T-cell (primary cell): ENCODE measurements at places on chromosomes 4 and X.
A peak's percentile ranks its signal among the peaks of the same experiment; 100 is the strongest.

DNA sequence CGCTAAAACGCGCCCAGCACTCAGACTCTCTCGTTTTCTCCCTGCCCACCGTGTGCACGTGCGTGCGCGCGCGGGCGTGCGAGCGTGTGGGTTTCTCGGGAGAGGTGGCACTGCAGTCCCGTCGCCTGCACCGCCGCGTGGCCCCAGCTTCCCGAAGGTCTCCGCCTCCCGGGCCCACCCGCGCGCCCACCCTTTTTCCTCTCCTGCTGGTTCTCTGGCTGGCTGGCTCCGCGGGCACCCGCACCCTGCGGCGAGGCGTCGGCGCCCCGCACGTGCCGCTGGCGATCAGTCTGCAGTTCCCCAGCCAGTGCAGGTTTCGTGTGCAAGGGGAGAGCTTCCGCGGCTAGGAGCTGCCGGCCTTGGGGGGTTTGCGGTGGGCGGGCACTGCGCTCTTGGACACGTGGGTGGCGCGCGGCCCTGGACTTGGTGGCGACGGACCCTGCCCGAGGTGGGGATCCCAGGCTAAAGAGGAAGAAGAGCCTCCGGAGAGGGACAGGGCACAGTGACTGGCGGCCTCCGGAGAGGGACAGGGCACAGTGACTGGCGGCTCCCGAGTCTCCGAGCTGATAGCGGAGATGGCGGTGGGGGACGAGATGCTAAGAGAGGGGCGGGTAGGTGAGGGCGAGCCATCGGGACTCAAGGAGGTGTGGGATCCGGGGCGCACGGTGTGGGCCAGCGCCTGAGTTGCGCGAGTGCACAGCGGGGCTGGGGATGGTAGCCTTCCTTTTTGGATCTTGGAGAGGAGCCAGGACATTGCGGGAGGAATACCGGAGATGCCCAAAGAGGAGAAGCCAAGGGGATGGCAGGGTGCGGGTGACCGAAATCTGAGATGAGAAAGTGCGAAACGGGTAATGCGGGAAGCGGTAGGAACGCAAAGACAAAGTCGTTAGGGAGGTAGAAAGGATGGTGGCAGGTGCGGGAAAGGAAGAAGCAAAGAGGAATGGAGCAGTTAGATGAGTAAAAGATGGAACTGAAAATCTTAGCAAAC, at the start of gene FAM184B:
Gene FAM184B (minus strand): TSS at position 322 of the 988 bp plus-strand sequence. CDS start 322 bp downstream, outside the sequence.
- no peak within 1 kb of the TSS for H3K27ac ChIP-seq
- DNase-seq: no peak
- peak within 1 kb of the TSS; percentile 54 for H3K4me3 ChIP-seq
- H3K36me3 ChIP-seq: no peaks in the 10 kb centered on the region
- peaks cover 15% of the 10 kb centered on the region for H3K27me3 ChIP-seq

GRCh38 chrX:126265116-126265515, 99.0 kb upstream of the DCAF12L2 start:
- no peak overlapping the region for H3K27ac ChIP-seq
- H3K36me3 ChIP-seq: no peaks in the 10 kb centered on the region
- no peak for DNase-seq
- H3K27me3 ChIP-seq: no peaks in the 10 kb centered on the region
- H3K4me3 ChIP-seq: no peak overlapping the region
- H3K4me1 ChIP-seq: no peaks in the 10 kb centered on the region

DNA sequence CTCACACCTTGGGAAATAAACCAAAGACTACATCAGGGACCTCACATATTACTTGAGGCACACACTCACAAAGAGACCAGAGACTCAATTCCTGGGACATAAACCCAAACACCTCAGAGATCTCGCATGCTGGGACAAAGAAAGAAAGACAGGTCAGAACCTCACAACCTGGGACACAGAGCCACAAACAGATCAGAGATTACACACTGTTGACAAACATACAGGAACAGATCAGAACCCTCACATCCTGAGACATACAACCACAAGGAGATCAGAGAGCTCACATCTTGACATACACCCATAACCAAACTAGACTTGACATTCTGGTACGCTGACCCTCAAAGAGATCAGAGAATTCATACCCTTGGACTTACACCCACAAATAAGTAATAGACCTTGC, 17.3 kb downstream of the SUV39H1 start:
- peak overlapping the region; percentile 86 for H3K27ac ChIP-seq
- H3K4me1 ChIP-seq: peaks cover 83% of the 10 kb centered on the region
- H3K27me3 ChIP-seq: no peaks in the 10 kb centered on the region
- DNase-seq: no peak
- H3K4me3 ChIP-seq: no peak overlapping the region

DNA sequence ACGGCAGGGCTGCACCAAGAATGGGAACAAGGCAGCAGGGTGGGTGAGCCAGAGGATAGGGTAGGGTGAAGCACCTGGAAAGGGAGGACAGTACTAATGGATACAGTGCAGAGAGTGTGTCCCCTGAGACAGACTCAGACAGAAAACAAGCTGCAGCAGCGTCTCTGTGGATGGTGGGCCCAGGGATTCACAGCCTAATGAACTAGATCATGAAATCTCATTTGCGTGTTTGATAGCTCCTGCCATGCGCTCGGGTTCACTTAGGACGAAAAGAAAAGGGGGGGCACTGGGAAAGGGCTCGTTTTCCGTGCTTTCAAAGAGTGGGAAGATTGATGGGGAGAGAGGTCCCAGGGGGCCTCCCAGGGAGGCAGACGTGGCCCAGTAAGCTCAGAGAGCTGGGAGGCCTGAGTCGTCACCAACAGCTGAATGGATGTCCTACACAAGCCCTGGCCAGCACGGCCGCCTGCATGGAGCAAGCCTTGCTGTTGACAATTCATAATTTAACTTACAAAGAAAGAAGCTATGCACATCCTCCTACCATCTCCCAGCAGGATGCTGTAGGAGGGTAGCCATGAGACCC, 446.9 kb downstream of the BCOR start:
- no peak overlapping the region for H3K27ac ChIP-seq
- H3K4me1 ChIP-seq: no peaks in the 10 kb centered on the region
- no peaks in the 10 kb centered on the region for H3K36me3 ChIP-seq
- H3K4me3 ChIP-seq: no peak overlapping the region
- H3K27me3 ChIP-seq: no peaks in the 10 kb centered on the region

DNA sequence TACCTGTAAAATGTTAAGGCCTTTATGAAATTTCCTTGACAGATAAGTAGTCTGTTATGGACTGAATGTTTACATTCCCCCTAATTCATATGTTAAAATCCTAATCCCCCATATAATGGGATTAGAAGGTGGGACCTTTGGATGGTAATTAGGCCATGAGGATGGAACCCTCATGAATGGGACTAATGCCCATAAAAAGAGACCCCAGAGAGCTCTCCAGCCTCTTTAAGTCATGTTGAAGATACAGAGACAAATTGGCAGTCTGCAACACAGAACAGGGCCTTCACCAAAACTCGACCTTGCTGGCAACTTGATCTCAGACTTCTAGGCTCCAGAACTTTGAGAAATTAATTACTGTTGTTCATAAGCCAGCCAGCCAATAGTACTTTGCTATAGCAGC, 1344.5 kb upstream of the PCDH7 start:
- H3K27ac ChIP-seq: no peak overlapping the region
- no peaks in the 10 kb centered on the region for H3K36me3 ChIP-seq
- no peaks in the 10 kb centered on the region for H3K4me1 ChIP-seq
- H3K27me3 ChIP-seq: no peaks in the 10 kb centered on the region

DNA sequence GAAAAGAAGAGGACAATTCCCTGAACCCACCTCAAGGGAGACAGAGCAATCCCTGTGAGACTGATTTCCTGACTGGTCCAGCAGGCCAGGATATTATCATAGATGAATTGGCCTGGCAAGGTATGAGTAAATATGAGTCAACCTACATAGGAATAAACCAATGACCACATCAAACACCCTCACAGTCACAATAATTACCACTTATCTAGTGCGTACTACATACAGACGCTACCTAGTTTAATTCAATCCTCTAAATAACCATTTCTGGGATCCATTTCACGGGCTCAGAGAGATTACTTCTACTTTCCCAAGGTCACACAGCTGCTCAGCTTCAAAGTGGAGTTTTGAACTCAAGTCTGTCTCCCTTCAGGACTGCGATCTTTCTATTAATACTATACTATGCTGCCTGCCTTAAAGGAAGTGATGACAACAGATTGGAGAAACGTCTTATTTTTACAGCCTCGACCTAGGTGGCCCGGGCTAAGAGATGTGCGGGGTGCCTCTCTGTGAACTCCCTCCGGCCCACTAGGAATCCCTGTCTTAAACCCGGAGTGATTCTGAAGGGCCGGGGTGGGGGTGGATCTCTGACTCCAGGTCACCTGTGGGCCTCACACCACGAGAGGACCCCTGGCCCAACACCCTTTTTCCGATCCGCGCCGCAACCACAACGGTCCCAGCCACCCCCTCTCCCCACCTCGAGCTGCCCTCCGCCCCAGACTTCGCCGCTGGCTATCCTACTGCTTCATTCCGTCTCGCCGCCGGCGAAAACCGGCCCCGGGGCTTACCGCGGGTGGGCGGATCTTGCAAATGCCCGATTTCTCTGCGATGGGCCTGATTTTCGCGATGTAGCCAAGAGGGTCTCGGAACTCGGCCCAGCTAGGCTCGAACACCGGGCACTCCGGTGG, 800 bp downstream of the KDM5C start:
- peaks cover 6% of the 10 kb centered on the region for H3K36me3 ChIP-seq
- H3K4me3 ChIP-seq: peak overlapping the region; percentile 78
- no peak for DNase-seq
- no peaks in the 10 kb centered on the region for H3K27me3 ChIP-seq
- peak overlapping the region; percentile 88 for H3K27ac ChIP-seq

GRCh38 chrX:137032841-137033773, 688 bp downstream of the GPR101 start:
- no peaks in the 10 kb centered on the region for H3K36me3 ChIP-seq
- H3K27ac ChIP-seq: no peak overlapping the region
- H3K4me1 ChIP-seq: peaks cover 2% of the 10 kb centered on the region
- peak overlapping the region; percentile 67 for H3K4me3 ChIP-seq
- H3K27me3 ChIP-seq: peaks cover 18% of the 10 kb centered on the region

GRCh38 chrX:138931212-138931611, 219.7 kb upstream of the FGF13 start:
- no peaks in the 10 kb centered on the region for H3K4me1 ChIP-seq
- no peaks in the 10 kb centered on the region for H3K27me3 ChIP-seq

GRCh38 chr4:24774452-24774851, 20.9 kb upstream of the SOD3 start:
- no peaks in the 10 kb centered on the region for H3K36me3 ChIP-seq
- no peaks in the 10 kb centered on the region for H3K27me3 ChIP-seq
- no peaks in the 10 kb centered on the region for H3K4me1 ChIP-seq
- H3K4me3 ChIP-seq: no peak overlapping the region
- DNase-seq: no peak
- no peak overlapping the region for H3K27ac ChIP-seq

DNA sequence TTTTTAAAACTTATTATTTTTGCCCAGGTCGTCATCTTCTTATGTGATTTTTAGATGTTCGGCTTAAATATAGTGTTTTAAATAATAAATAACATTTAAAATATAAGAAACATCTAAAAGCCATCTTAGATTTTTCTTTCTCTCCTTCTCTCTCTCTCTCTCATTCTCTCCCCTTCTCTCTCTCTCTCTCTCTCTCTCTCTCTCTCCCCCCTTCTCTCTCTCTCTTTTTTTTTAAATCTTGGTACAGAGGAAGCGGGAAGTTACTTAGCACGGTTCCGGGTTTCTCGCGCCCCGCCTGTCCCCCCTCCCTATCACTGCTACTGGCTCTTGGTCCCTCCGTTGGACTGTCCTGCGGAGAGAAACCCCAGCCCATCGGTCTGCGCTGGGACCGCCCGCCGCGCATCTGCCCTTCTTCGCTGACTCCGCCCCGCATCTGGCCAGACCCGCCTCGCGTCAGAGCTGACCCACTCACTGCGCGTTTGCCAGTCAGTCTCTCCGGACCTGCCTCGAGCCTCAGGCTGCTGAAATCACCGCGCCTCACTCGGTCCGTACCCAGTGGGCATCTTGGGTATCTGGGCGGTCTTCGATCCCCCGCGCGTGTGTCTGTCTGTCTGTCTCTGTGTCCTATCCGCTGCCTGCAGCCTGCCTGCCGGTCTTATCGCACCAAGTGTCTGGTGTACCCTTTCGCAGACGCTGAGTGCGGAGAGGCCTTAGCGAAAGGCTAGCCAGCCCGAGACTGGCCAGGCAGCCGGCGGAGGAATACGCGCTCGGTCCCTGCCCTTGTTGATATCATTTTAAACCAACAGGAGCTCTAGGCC, at the start of gene PABPC5:
Gene PABPC5 (plus strand): TSS at position 489 of the 818 bp plus-strand sequence. CDS start 739 bp downstream, outside the sequence.
- H3K36me3 ChIP-seq: no peaks in the 10 kb centered on the region
- H3K27ac ChIP-seq: no peak within 1 kb of the TSS
- H3K27me3 ChIP-seq: no peaks in the 10 kb centered on the region
- H3K4me1 ChIP-seq: no peaks in the 10 kb centered on the region
- H3K4me3 ChIP-seq: no peak within 1 kb of the TSS

DNA sequence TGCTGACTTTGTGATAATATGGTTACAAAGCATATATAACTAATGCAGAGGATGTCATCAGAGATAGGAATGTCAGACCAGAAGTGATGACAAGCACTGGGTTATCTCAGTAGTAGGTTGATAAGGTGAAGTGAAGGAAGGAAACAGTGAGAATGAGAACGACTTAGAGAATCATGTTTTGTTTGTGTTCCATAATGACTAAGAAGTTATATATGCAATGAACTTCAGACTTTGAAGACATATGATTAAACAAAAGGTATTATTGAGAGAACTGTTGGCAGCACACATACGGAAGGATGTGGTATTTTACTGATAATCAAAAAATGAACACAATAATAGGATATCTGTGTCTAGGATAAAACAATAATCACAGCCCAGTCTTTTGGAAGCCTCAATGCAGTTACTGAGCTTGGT, 18.3 kb upstream of the HHIP start:
- no peaks in the 10 kb centered on the region for H3K4me1 ChIP-seq
- no peaks in the 10 kb centered on the region for H3K36me3 ChIP-seq
- no peak for DNase-seq
- no peaks in the 10 kb centered on the region for H3K27me3 ChIP-seq

DNA sequence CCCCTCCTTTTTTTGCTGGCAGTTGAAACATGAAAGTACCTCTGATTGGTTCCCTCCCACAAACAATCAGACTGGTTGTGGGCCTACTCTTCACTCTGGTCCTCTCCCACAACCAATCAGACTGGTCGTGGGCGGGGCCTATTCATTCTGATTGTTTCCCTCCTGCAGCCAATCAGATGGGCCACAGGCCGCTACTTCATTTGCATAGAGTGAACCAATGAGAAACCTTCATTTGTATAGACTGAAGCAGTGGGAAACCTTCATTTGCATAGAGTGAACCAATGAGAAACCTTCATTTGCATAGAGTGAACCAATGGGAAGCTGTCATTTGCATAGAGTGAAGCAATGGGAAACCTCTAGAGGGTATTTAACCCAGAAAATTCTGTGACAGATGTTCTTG, 55.2 kb downstream of the TRMT44 start:
- H3K4me1 ChIP-seq: no peaks in the 10 kb centered on the region
- no peak for DNase-seq
- no peaks in the 10 kb centered on the region for H3K27me3 ChIP-seq
- no peaks in the 10 kb centered on the region for H3K36me3 ChIP-seq
- no peak overlapping the region for H3K27ac ChIP-seq
- no peak overlapping the region for H3K4me3 ChIP-seq

GRCh38 chr4:2879026-2879425, 35.4 kb downstream of the ADD1 start:
- H3K4me1 ChIP-seq: peaks cover 5% of the 10 kb centered on the region
- no peak overlapping the region for H3K27ac ChIP-seq
- H3K27me3 ChIP-seq: no peaks in the 10 kb centered on the region
- peaks cover 51% of the 10 kb centered on the region for H3K36me3 ChIP-seq

- no peak for DNase-seq
- no peaks in the 10 kb centered on the region for H3K36me3 ChIP-seq
- no peaks in the 10 kb centered on the region for H3K27me3 ChIP-seq
- no peak overlapping the region for H3K4me3 ChIP-seq
- H3K27ac ChIP-seq: no peak overlapping the region
Observed at GRCh38 chr4:30856795-30857564, 136.8 kb downstream of the PCDH7 start.
